Renal pelvis (tissue), 12 donors: ENCODE measurements at places on chromosomes 6 and 20. TPM values are rescaled to one million over a fixed set of nuclear protein-coding genes. Genes with fewer than 3 reads are reported as not detected.

GRCh38 chr6:33854572-33855030 is 50.8 kb upstream of the MLN start:
- peak; percentile 77 for DNase-seq

GRCh38 chr6:12208190-12208589 is 82.0 kb upstream of the EDN1 start:
- DNase-seq, result no peak

- DNase-seq, result no peak
Observed at GRCh38 chr6:151284548-151285017, 44.8 kb downstream of the AKAP12 start.

DNA sequence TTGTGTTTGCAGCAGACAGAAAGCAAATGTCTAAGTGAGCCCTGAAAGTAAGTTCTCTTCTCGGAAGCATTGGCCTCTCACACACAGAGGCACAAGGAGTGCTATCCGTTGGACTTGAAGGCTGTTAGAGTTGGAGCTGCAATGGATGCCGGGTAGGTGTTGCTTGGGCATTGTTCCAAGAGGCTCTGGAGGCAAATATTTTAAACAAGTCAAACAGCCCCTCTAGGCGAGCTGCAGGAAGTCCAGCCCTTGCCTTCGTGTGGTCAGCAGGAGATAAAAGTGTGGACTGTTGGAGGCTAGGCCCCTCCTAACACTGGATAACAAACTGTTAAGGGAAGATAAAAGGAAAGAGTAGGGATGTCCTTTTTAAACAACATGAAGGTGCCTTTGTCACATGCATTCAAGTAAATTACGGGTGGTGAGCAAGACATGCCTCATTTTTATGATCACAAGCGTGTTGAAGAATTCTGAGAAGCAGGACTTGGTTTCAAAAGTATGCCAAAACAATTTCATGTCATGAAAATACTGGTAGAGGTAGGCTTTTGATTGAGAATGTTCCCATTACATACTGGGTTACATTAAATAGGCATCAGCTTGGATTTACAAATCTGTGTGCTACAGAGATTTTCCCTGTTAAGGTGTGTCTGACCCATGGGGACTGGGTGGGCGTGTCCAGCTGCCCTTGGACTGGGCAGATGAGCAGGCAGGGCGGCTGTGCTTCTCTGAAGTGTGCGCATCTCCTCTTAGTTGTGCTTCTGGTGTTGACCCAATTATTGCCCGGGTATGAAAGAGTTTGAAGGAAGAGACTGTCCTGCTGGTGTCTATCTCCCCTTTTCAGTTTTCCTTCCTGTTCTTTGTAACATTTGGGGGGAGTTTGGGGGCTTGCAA is 57.5 kb downstream of the RREB1 start:
- no peak for DNase-seq

- no peak for DNase-seq
Observed at GRCh38 chr6:151181706-151182363, 57.9 kb upstream of the AKAP12 start.

DNA sequence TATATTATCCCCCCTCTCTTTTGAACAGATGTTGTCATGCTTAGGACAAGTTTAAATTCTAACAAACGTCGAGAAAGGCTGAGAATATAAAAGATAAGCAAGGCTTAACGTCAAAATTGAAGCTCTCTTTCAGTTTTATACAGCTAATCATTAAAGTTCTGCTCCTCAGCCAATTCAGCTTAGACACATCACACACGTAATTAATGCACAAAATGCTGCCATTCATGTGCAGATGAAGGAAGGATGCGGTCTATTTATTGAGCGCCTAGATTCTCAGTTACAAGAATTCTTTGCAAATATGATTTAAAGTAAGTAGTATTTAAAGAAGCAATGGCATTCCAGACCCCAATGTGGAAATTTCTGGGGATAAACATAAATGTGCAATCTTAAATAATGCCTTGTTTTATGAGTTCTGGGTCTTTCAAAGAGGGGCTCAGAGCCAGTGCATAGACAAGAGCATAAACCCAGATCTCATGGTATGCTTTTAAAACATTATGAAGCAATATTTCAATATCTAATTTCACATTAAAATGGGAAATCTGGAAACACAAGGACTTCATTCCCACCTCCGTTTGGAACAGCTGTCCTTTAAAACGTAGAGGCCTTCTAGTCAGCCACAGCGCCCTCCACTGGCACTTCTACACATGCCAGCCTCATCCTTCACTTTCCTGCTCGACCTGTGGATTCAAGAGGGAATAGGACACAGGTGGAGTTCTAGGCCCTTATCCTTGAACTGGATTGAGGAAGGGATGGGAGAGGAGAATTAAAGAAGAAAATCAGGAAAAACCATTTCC is 85.8 kb downstream of the LYRM4 start:
- DNase-seq, result peak; percentile 42

DNA sequence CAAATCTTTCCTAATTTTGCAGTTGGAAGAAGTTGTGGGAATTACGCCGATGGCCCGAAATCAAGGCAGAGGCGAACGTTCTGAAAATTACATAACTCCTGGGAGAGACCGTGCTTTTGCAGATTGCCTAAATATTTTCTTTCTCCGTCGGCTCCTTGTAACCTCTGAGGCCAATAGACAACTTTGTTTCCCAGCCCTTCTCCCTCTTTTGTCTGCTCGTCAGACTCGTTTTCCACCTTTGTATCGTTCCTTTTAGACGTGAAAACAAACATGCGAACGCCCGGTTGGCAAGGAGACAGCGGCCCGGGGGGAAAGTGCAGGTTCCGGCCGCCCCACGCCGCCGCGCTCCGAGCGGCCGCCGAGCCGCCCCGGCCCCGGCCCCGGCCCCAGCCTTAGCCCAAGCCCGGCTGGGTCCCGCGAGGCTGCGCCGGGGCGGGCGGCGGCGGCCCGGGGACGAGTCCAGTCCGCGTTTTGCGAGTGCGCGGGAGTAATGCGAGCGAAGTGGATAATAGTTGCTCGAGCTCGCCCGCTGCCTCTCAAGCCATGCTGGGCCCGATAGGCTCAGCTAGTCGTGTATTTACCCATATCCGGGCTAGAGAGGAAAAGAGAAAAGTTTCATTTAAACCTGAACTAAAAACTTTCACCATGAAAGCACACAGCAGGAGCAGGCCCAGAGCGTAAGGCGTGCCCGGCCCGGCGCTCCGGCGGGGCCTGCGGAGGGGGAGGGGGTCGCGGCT is at the start of gene ARID1B:
Gene ARID1B, plus strand, starts transcription at position 539 of the 737 bp plus-strand sequence. CDS start 303 bp downstream, outside the sequence.
- DNase-seq, result peak; percentile 86

DNA sequence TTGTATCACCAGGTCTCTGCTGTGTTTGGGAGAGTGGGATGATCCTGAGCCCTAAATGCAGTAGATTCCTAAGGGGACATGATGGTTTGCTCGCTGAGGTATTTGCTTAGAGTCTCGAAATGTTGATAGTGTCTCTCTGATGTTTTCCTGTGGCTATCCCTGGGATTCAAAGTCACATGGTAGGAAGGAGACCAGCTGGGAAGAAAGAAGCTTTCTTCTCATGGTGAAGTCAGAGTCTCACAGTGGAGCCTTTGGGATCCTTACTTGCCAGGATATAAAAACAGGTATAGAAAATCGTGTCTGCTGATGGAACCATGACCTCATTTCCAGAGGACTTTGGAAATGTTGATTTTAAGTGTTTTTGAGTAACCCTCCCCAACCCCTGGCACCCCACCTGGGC is 259.3 kb upstream of the SUPT3H start:
- DNase-seq, result no peak

Gene TFAP2C
- polyA plus RNA-seq, result 0.81 TPM

- no peak for DNase-seq
Observed at GRCh38 chr20:63533871-63534393, 3.2 kb downstream of the PTK6 start.

Gene MUC22
- polyA plus RNA-seq, result not detected

Gene BLOC1S5
- polyA plus RNA-seq, result 35.2 TPM
